Peyer's patch (tissue), 4 donors: ENCODE measurements at places on chromosomes 6 and 20. TPM values are rescaled to one million over a fixed set of nuclear protein-coding genes. Genes with fewer than 3 reads are reported as not detected.

FAM229B gene
- 13.2 TPM for total RNA-seq

DNA sequence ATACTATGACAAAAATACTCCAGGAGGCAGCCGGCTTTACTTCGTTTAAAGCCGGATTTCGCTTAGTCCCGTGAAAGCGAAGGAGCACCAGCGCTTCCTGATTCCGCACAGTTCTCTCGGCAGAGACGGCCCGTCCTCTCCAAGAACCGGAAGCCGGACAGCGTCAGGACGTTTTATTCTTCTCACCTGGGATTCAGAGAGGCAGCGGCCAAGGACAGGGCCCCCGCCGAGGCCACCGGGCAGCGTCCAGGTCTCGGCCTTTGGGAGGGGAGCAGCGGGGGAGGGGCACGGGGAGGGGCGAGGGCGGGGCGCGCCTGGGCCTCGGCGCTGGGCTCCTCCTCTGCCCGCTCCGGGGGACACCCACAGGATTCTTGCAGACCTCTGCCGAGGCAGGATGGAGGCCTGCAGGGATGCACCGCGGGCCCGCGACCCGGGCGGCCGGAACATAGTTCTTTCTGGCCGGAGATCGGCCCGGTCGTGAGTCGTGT, 2.8 kb upstream of the DIDO1 start:
- H3K4me1 ChIP-seq, result peaks cover 17% of the 10 kb centered on the region
- no peaks in the 10 kb centered on the region for H3K36me3 ChIP-seq
- peak overlapping the region; percentile 99 for H3K27ac ChIP-seq
- no peaks in the 10 kb centered on the region for H3K27me3 ChIP-seq
- DNase-seq, result peak; percentile 65
- H3K4me3 ChIP-seq, result peak overlapping the region; percentile 56

DNA sequence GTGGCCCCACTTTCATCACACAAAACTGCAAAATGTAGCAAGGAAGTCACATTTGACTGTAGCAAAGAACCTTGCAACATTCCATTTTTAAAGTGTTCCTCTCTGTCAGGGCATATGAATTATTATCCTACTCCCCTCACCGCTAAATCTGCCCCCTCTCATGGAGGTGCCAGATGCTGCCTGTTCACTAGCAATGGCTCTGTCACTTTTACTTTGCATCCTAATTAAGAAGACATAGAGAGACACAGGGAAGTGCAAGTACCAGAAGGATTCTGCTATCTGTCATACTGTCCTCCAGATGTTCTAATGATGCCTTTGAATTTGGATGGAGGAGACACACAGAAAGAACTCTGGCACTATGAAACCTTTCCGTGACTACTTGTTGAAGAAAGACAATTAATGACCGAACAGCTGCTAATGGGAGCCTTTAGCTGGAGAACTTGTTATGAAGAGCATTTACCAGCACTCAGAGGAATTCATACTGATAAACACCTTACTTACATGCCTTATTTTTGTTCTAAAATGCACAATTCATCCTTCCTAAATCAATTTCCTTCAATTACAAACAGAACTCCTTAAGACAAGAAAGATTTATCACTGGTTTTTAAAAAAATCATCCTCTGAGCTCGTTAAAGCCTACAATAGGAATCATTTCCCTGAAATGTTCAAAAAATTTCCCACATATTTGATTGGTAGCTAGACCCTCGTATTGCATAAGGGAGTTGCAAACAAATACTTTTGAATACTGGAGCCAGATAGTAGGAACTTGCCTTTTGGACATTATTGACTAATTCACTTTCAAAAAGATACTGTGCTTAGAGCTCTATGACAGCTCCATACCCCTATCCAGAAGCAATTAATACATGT, 292.6 kb downstream of the UBE3D start:
- no peak overlapping the region for H3K27ac ChIP-seq
- H3K36me3 ChIP-seq, result no peaks in the 10 kb centered on the region
- no peak for DNase-seq

DNA sequence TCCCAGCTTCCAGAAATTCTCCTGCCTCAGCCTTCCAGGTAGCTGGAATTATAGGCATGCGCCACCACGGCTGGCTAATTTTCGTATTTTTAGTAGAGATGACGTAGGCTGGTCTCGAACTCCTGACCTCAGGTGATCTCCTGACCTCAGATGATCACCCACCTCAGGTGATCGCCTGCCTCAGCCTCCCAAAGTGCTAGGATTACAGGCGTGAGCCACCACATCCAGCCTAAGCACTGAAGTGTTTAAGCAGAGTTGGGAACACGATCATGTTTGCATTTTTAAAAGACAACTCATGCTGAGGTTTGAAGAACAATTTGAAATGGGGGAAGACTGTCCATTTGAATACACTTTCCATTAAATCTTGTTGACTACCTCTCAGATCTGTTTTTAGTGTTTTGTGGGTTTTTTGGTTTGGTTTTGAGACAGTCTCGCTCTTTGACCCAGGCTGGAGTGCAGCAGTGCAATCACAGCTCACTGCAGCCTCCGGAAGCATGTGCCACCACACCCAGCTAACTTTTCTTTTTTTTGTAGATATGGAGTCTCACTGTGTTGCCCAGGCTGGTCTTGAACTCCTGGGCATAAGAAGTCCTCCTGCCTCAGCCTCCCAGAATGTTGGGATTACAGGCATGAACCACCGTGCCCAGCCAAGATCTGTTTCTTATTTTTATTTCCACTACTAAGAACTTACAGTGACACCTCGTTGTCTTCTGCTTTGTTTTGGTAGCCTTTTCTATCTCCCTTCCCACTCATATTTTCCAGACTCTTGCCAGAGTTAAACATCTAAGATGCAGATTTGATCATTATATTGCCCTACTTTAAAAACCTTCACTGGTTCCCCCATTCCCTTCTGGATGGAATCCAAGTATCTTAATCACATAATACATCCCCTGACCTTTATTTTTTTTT, 5.5 kb downstream of the CASP8AP2 start:
- H3K4me3 ChIP-seq, result no peak overlapping the region
- H3K27ac ChIP-seq, result no peak overlapping the region
- no peak for DNase-seq
- no peaks in the 10 kb centered on the region for H3K27me3 ChIP-seq

DNA sequence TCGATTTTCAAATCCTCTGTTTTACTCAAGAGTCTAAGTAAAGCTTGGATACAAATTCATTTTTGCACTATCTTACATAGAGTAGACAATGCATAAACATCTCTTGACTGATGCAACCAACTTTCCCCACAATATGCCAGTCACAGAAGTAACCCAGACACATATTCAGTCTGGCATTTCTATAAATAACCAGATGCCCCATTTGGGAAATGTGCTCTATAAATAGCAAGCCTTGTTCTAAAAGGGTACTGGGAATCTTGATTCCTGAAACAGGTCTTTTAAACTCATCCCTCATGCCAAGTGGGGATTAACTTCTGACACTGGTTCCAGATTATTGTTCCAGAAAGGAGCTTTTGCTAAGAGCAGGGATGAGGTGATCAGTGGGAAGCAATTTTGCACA, 411.7 kb downstream of the EPM2A start:
- H3K36me3 ChIP-seq, result no peaks in the 10 kb centered on the region
- DNase-seq, result no peak
- H3K27me3 ChIP-seq, result no peaks in the 10 kb centered on the region
- H3K4me1 ChIP-seq, result no peaks in the 10 kb centered on the region

- H3K27me3 ChIP-seq, result no peaks in the 10 kb centered on the region
- DNase-seq, result no peak
- no peaks in the 10 kb centered on the region for H3K4me1 ChIP-seq
- no peak overlapping the region for H3K27ac ChIP-seq
- H3K36me3 ChIP-seq, result no peaks in the 10 kb centered on the region
These were observed 109.1 kb downstream of the SOBP start for GRCh38 chr6:107599043-107599442.
